ENCODE measurements at places on chromosomes 12 and 14. TPM values are rescaled to one million over a fixed set of nuclear protein-coding genes. Genes with fewer than 3 reads are reported as not detected.

- DNase-seq, result no peak
These were observed 59.0 kb downstream of the FERMT2 start for GRCh38 chr14:52891800-52892199.

- DNase-seq, result no peak
These were observed 106.5 kb upstream of the PLXNC1 start for GRCh38 chr12:94041850-94042249.

GRCh38 chr14:50605766-50606165, 45.8 kb downstream of the ATL1 start:
- DNase-seq, result no peak

- no peak for DNase-seq
These were observed 167.1 kb downstream of the TSPAN9 start for GRCh38 chr12:3244219-3244750.

- no peak for DNase-seq
These were observed 812.4 kb downstream of the NRXN3 start for GRCh38 chr14:78982551-78982950.

DNA sequence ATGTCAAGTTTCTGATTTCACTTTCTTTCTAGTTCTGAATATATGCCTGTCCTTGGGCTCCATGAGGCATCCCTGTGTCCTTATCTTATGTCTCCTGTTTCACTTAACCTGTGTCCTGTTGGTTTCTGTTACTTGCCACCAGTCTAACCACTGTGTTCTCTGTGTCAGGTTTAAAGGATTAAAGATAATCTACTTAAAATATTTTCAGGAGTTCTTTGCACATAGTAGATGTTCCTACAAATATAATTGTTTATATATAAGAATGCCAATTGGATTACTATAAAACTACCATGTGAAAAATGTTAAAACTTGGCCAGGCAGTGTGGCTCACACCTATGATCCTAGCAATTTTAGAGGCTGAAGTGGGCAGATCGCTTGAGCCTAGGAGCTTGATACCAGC, 406.4 kb downstream of the CCER1 start:
- DNase-seq, result no peak

DNA sequence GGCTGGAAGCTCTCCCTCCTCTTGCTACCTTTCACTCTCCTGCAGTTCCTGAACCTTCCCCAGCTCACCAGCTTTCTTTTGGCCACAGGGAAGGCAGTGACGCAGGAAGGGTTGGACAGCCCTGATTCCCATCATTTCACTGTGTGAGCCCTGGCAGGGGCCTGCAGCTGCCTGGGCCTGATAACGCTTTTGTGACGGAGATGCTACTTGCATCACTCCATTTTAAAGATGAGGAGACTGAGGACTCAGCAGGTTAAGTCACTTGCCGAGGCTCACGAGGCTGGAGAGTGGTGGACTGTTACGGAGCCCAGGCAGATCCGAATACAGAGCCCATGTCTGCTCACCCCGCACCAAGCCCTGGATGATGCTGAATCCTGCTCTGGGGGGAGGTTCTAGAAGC, 145.3 kb downstream of the RBM19 start:
- no peak for DNase-seq

DNA sequence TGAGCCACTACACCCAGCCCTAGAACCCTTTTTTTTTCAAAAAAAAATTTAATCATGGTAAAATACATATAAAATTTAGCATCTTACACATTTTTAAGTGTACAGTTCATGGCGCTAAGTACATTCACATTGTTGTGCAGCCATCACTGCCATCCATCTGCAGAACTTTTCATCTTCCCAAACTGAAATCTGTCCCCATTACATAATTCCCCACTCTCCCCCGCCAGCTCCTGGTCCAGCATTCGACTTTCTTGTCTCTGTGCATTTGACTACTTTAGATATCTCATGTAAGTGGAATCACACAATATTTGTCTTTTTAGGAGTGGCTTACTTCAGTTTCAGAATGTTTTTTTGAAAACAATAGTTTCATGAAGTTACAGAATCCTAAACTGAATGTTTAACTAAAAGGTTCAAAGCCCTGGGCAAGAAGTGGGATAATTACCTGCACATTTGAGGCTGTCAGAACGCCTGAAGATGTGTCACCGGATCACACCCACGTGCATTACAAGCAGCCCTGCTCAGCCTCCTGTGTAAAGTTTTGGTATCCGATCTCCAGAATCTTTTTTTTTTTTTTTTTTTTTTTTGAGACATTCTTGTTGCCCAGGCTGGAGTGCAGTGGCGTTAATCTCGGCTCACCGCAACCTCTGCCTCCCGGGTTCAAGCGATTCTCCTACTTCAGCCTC, 12.7 kb downstream of the EML1 start:
- DNase-seq, result no peak

The C12orf75 gene
- polyA plus RNA-seq, result 25.6 TPM

DNA sequence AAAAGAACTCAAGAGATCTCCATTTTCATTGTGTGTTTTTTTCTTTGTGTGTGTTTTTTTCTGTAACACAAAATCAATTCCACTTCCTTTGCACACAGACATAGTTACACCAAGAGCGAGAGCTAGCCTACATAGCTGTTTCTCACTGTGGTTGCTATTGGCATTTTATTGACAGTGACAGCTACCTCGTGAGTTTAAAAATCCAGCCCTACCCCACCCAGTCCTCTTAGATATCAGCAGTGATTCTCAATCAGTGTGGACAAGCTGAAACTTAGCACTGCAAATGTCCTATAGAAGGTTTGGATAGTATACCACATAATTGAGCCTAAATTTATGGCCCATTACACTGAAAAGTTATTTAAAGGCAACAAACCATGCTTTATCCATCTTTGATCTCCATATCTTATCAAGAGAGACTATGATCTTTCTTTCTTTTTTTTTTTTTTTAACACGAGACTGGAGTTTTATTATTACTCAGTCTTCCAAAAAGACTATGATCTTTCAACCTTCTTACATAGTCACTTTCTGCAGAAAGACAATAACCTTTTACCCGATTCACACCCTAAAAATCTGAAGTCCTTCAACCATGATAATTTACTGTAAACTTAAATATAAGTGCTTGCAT, 46.8 kb downstream of the ATP2B1 start:
- no peak for DNase-seq

The PSMA6 gene
- polyA plus RNA-seq, result 653 TPM

The SLC39A5 gene
- 0.23 TPM for polyA plus RNA-seq

DNA sequence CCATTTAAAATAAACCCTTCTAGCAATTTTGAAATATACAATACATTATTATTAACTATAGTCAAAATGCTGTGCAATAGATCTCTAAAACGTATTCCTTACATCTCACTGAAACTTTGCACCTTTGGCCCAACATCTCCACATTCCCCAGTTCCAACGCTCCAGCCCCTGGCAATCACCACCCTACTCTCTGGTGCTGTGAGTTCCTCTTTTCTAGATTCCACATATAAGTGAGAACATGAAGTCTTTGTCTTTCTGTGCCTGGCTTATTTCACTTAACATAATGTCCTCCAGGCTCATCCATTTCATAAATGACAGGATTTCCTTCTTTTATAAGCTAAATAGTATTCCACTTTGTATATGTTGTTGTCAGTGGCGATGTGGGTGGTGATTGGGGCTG, 194.7 kb upstream of the RTL1 start:
- no peak for DNase-seq

The KCNA5 gene
- polyA plus RNA-seq, result 0.64 TPM

The SLCO1B1 gene
- polyA plus RNA-seq, result not detected

- DNase-seq, result no peak
These were observed 41.7 kb downstream of the SUSD6 start for GRCh38 chr14:69652942-69653684.

GRCh38 chr12:56839915-56840325, 76.8 kb downstream of the HSD17B6 start:
- DNase-seq, result no peak

GRCh38 chr12:125966641-125967040, 901.4 kb downstream of the AACS start:
- DNase-seq, result no peak

- DNase-seq, result no peak
These were observed at the start of gene TAS2R30 for GRCh38 chr12:11134305-11134704. TAS2R30 (minus strand) TSS chr12:11134644; CDS start chr12:11134244, 400 bp downstream.
